HFF-Myc (cell line): ENCODE measurements at places on chromosomes 3 and 15.

DNA sequence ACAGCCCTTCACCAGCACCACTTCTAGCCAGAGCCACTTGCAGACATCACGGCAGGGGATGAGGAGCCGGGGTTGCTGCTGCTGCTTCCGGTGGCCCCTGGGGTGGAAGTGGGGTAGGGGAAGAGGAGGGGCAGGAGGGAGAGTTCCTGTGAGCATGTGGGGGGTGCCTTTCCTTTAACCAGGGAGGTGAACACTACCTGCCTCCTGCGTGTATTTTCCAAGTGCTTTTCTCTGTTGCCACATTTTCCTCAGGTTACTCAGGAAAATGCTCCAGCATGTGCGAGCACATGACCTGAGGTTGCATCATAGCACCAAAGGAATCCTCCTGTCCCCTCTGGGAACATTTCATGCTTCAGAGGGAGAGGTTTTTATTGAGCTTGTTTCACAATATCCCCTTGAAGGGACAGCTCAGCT, 12.2 kb upstream of the SACM1L start:
- no peak for DNase-seq

GRCh38 chr3:37067577-37067976, 74.3 kb downstream of the MLH1 start:
- DNase-seq = no peak

DNA sequence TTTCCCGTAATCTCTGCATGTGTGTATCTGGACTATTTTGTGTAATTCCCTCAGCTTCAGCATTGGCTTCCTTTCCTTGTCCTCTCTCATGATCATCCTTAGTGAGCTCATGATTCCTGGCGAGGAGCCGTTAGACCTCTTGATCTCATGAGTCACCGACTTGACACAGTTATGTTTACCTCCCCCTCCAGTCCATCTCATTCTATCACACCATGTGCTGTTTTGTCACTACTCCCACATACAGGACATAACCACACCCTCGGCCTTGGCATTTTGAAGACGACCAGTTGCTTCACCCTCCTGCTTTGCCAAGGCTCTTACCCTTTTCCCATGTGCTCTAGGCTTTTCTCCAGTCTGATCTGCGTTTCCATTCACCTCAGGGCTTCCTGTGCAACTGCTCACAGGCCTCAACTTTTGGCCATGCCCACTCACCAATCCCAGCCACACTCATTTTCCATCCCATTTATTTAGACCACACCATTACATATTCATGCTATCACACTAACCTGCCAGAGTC, 41.5 kb downstream of the CP start:
- peak; percentile 99 for DNase-seq

DNA sequence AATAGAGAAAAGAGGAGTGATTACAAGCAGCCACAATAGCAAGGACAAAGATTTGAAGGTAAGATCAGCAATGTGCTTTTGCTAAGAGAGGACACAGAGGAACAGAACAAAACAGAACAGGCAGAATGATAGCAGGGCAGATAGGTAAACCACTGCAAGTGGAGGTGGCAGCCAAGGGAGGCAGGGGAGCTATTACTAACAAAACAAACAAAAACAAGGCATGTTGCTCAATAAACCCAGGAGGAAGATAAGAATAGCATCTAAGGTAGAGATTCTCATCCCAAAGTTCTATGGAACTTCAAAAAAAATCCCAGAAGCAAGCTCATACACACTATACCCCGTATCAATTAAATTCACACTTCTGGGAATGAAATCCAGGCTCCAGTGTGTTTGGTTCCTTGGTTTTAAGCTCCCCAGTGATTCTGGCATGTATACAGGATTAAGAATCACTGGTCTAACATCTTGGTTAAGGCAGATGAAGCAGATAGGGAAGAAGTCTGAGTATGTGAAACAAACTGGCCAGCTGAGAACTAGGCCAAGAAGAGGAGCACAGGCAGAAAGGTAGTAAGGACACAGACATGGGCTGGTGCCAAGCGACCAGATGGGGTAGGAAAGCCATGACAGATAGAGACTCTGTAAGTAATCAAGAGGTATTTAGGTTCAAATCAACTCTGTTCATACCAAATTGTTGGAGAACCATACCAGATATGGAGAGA, 189.2 kb downstream of the DTWD1 start:
- DNase-seq = no peak
